Caki2 (cell line): ENCODE measurements at places on chromosomes 3 and 15. TPM values are rescaled to one million over a fixed set of nuclear protein-coding genes. Genes with fewer than 3 reads are reported as not detected.

Gene DPH6
- 11.9 and 18.9 TPM in 2 replicates for total RNA-seq

Gene EFCAB12
- total RNA-seq: not detected in 2 replicates

Gene CNTN4
- total RNA-seq: 1.8 and 13.1 TPM in 2 replicates

- no peak for DNase-seq
Measured at GRCh38 chr3:82201316-82201715, 439.9 kb upstream of the GBE1 start.

- DNase-seq: peak; percentile 37
Measured at GRCh38 chr3:108305484-108306172, 9.3 kb downstream of the HHLA2 start.

GRCh38 chr3:14852717-14853116, 34.0 kb downstream of the FGD5 start:
- DNase-seq: no peak

GRCh38 chr15:37108381-37109167, 8.2 kb upstream of the MEIS2 start:
- no peak for DNase-seq

DNA sequence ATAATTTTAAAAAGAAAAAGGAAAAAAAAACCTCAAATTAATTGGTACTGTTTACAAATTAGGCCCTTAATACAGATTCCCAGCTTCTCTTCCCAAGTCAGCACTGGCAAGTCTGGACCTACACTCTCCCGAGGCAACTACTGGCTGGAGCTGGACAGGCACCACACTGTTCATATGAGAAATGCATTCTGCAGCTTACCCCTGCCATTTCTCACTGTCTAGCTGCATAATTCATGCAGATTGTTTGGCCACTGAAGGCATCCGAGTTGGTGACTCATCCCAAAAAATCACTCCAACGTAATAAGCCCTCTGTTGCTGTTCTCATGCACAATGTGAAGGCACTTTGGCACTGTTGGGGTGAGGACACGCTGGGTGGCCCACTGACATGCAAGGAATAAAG, 45.3 kb downstream of the ROPN1B start:
- no peak for DNase-seq

DNA sequence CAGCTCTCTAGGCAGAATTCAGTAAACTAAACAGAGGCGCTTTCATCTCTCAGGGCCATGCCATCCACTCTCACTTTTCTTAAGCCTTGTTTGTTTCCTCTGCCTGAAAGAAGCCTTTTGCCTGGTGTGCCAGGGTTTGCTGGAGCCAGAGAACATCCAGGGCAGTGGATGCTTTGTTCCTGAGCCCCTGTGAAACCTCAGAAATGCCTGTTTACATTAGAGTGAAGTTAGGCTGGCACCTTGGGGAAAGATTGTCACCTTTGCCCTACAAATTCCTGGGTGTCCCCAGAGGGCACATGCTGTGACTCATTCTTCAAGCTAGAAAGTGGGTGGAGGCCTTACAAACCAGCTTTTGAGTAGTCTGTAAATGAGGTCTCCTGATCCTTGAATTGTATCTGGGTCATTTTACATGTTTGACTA, 10.7 kb upstream of the TRAK1 start:
- peak; percentile 82 for DNase-seq

GRCh38 chr3:74033806-74034205, 409.1 kb upstream of the PDZRN3 start:
- no peak for DNase-seq

DNA sequence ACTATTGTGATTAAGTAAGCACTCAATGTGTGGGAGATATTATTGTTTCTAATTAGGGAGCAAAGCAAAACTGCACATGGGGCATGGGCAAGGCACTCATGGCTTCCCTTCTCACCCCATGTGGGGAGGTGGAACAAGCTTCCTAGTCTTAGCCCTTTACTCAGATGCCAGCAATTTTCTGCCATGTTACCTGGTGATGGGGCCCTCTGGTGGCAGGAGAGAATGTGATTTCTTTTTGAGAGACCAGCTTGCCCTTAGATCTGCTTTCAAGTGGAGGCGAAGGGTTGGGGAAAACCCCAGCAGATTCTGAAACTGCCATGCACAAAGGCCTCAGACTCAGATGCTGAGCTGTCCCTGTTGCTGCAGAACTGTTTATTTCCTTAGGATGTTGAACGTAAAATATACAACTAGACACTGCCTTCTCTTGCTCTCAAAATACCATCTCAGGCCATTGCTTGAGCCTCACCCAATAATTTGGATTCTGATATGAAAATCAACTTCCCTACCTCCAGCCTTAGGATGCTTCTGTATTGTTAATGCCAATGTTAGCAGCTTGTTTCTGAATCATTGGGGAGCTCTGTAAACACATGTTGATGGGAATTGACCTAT, 130.2 kb upstream of the TPRG1 start:
- peak; percentile 37 for DNase-seq

DNA sequence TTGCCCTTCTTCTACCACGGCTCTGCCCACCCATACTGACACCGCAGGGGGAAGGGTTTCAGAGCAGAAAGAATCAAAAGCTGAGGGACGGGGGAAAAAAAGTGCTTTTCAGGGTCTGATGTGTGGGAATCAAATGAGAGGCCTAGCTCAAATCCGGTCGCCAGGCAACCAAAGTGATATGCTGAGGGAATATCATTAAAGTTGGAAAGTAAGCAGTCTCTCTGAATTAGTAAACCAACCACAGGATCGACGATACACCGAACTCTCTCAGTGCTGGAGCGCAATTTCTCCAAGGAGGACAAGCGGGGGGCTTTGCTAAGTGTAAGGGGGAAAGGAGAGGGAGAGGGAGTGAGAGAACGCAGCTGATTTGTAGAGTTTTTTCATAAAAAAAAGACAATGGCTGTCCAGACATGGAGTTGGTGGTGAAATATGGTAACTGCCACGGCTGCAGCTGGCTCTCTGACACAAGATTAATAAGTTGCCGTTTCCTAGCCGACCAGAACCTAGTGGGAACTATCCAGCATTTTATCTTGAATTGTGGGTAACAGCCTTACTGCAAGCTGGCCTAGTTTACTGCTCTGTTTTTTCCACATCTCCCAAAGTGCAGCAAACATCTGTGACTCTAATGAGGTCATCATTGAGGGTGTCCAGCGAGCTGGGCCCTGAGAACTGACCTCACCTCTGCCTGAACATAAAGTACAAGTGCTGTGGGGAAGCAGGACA, 530.2 kb downstream of the SOX2 start:
- DNase-seq: no peak

- no peak for DNase-seq
Measured at GRCh38 chr3:169633789-169634188, 29.7 kb downstream of the MECOM start.

- no peak for DNase-seq
Measured at GRCh38 chr15:56252386-56252785, 8.7 kb upstream of the RFX7 start.

Gene BFSP2
- not detected in 2 replicates for total RNA-seq
